ENCODE measurements at places on chromosomes 6 and 20.
A peak's percentile ranks its signal among the peaks of the same experiment; 100 is the strongest.

DNA sequence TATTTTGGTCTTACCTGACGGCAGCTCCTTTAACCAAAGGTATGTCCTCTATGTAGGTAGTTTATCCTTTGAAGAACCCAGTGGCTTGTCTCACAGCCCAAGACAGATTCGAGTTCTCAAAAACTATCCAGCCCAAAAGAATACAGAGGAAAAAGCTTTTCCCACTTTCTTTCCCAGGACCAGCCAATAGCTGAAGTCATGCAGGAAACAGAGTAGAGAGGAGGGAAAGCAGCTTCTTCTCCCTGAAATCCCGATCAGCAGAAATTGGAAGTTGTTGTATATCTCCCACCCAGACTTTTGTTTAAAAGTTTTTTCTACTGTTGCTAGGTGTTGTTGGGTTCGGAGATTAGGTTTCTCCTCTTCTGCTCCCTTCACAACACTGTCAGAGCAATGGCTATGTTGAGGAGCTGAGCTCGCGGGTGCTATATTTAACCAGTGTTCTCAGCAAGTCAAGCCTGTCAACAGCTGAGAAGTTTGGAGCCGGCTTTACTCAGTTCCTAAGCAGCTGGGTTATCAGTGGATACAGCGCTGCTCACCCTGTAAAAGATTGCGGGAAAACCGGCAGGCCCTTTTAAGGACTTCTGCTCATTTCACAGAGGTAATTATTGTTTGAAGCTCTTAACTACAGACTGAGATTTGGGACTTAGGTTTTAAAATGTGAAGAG lies at the start of gene FILIP1:
Gene FILIP1, minus strand, starts transcription at position 401 of the 665 bp plus-strand sequence. CDS start 78,828 bp downstream, outside the sequence.
- DNase-seq, result no peak

GRCh38 chr20:45229264-45230056 lies 8.3 kb downstream of the SEMG2 start:
- peak; percentile 28 for DNase-seq

DNA sequence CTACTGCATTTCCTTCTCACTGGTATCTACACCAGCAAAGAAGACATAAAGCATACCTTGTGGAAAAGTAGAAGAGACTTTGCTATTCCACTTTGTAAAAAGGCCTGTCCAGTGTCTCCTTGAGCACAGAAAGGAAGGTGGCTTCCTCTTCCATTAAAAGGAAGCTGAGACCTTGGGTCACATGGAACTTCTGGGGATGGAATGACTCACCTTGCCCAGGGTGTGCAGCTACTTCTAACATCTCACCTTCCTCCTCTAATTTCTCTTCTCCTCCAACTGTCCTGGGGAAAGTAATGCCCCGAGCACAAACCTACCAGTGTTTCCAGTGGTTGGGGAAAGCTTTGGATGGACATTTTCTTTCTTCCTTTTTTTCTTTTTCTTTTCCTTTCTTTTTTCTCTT lies 848.8 kb upstream of the MAP3K7 start:
- DNase-seq, result no peak

- no peak for DNase-seq
Observed at GRCh38 chr6:122082370-122082769, 317.1 kb upstream of the HSF2 start.

DNA sequence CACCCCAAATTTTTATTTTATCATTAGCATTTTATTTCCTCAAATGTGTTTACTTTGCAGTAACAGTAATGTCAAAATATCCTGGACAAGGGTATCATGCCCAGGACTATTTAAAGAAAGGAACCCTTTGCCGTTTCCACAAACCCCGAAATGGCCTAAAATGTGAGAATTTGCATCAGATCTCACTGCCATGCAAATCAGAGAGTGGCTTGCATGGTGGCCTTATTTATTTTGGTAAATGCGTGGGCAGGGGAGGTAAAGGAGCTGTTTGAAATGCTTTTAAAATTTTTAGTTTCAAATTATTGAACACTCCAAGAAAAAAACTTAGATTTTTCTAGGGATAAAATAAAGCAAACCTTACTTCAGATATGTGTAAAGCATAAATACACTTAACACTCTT lies 43.8 kb downstream of the ADAT2 start:
- no peak for DNase-seq

GRCh38 chr20:1887756-1888155 lies 7.5 kb upstream of the SIRPA start:
- DNase-seq, result no peak

- no peak for DNase-seq
Observed at GRCh38 chr6:41785689-41786450, 1.6 kb upstream of the TOMM6 start.

DNA sequence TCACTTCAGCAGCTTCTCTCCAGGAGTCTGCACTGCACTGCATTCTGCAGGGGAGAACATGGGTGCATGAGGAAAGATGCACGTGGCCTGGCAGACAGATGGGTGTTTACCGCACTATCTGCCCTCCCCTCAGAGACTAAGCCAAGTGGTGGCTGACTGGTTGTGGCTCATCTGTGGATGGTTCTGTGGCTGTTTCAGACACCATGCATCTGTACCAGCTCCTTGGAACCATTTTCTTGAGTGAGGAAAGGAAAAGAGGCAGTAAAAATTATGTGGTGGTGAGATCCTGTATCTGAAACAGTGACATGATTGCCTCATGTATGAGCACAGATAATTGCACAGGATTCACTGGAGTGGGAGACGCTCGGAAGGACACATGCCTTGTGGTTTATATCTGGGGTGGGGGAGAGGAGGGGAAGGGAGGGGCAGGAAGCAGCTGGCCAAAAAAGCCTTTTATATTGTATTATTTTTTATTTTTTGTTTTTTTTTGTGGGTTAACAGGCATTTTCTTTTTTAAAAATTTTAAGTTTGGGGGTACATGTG lies 161.7 kb downstream of the ERMARD start:
- DNase-seq, result no peak

DNA sequence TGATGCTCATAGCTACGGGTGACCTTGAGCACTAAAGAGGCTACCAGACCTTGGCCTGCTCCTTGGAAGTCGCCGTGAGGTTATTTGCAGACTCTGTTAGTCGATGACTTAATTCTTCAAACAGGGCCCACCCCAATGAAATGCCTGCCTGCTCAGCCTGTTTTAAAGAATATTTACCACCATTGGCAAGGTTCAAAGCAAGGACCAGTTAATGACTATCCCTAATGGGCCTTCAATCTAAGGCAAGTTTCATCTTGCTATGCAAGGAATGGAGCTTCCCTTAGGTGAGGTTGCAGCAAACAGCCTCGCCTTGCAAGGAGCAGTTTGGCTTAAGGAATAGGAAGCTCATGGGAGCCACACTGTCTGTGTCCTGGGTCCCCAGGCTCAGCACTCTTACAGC lies 22.9 kb upstream of the SPO11 start:
- DNase-seq, result no peak

DNA sequence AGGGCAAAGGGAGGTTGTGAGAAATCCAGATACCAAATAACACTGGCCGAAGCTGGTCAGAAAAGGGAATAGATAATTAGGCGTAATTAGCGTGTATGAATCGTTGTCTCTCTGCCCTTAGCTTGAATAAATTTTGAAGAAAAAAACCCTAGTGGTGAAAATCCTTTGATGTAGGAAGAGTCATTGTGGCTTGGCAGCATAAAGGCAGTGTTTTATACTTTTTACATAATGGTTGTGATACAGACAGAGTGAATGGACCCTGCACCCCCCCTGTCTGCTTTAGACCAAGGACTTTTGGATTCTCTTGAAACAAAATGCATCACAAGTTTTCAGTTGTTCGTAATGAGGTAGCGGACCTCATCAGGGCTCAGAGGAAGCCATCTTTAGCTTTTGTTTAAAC lies 126.5 kb downstream of the AFG1L start:
- DNase-seq, result no peak

GRCh38 chr6:68575765-68576439 lies 59.2 kb upstream of the ADGRB3 start:
- no peak for DNase-seq

DNA sequence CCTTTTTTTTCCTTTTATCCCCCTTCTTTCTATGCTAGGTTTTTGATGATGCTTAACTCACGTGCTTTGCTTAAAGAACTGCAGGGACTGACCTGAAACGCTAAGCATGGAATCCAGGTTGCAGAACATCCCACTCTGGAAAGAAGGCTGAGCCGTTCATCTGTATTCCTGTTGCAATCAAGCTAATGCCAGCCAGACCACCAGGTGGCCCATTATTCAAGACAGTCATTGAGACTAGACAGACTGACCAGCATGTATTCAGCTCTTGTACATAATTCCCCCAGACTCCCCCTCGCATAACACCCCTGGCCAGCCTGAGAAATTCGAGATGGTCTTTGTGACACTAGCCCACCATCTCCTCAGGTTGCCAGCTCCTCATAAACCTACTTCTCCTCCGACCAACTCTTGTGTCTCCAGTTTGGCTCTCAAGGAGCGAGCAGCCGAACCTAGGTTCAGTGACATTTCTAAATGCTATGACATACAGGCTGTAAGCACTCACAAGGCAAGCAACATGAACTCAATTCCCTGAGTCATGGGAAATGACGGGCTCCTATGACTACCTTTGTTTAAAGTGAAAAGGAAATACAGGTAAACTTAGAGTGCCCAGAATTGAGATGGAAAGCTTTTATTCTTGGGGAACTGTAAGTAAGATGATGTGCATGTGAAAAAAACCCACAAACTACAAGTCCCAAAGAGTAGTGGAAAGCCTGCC lies 309.3 kb upstream of the CDYL start:
- DNase-seq, result no peak

- DNase-seq, result no peak
Observed at GRCh38 chr20:48656661-48657211, 171.1 kb downstream of the PREX1 start.

GRCh38 chr20:45445805-45446562 lies 23.6 kb upstream of the WFDC2 start:
- no peak for DNase-seq

DNA sequence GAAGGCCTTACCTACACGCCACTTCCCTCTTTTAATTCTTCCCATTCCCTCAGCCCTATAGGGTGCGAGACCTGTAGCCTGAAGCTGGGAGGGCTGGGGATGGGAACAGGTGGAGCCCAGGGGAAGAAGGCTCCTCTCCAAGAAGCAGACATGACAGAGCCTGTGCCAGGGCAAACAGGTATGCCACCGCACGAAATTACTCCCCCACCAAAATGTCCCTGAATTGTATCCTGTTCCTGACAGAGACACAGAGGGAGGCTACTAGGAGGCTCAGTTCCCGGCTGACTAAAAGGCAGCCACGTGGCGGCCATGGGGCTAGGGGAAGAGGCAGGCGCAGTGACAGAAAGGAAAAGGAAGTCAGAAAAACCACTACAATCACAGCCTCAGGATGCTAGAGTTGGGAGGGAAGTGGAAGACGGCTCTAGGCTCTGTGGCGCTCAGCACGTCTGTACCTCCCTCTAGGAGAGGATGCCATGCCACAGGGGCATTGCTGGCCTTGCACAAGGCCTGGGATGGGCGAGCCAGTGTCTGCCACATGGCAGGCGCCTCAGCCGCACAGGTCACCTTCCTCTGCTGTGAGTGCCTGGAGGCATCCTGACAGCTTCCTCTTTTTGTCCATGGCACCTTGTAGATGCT lies 27.7 kb downstream of the TFEB start:
- no peak for DNase-seq

- no peak for DNase-seq
Observed at GRCh38 chr6:50853939-50854338, 35.3 kb downstream of the TFAP2B start.

DNA sequence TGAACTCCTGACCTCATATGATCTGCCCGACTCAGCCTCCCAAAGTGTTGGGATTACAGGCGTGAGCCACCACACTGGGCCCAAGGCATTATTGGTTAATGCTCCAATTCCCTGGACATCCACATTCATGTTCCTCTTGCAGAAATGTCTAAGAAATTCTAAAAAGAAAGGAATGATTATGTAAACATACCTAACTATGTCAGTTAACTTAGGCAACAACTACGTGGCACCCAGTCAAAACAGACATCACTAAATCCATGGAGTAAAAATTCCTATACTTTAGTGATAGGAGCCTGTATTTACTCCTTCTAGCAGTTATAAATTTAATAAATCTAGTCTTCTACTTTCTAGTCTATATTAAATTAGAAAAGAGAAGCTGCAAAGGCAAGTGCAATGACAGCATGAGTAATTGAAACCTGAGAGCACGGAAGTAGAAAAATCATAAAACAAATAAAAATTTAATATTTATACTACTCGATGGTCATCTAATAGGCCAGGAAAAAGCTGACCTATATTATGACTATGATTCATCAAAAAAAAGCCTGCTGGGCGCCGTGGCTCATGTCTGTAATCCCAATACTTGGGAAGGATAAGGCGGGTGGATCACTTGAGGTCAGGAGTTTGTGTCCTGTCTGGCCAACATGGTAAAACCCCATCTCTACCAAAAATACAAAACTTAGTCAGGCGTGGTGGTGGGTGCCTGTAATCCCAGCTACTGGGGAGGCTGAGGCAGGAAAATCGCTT lies 4.2 kb downstream of the AHI1 start:
- no peak for DNase-seq

DNA sequence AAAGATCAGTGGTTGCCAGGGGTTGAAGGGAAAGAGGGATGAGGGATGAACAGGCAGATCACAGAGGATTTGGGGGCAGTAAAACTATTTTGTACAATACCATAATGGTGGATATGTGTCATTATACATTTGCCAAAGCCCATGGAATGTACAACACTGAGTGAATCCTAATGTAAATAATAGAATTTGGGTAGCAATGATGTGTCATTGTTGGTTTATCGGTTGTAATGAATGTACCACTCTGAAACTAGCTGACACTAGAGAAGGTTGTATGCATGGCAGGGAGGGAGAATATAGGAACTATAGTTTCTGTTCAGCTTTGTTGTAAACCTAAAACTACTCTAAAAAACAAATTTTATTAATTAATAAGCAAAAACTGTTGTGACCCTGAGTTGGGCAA lies 17.8 kb upstream of the ASF1A start:
- DNase-seq, result no peak

DNA sequence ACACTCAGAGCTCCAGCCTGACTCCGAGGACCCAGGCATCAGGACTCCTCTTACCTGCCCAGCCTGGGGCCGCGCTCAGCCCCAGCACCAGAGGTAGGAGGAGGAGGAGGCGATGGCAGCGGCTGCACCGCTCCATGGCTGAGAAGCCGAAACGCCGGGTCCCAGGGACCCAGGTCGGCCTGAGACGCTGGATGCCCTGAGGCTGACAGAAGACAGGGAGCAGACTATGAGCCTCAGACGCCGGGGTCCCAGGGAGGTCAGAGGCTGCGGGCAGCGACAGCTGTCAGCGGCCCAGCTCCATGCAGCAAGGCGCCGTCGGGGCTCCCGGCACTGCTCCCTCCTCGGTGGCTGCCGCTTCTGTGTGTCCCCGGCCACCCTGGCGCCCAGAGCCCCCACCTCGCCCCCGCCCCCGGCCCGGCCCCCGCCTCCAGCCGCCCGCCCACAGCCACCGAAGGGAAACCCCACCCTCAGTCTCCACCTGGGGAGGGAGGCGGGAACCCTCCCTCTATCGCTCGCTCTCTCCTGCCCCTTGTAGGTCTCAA lies at the start of gene COL11A2:
Gene COL11A2, minus strand, starts transcription at position 363 of the 542 bp plus-strand sequence. Its CDS starts 227 bp downstream, at position 136.
- DNase-seq, result no peak

All from activated T-helper 2 cell treated with anti-CD3 and anti-CD28 coated beads, Interferon-gamma antibody, Interleukin-2, Interleukin-4, amounts not matched to agents 10 μg/mL and 5 μg/mL and 100 μg/mL, durations not matched to agents 14 hours and 24 hours and 36 hours (primary cell).